ENCODE measurements at places on chromosomes 3 and 15. TPM values are rescaled to one million over a fixed set of nuclear protein-coding genes. Genes with fewer than 3 reads are reported as not detected.

The NPAP1 gene
- not detected for total RNA-seq

The ANKUB1 gene
- total RNA-seq, result not detected

The STAC gene
- total RNA-seq, result 17.5 TPM

The HCLS1 gene
- total RNA-seq, result 0.60 TPM

The SKOR1 gene
- total RNA-seq, result under 0.01 TPM

The NCBP2 gene
- 51.4 TPM for total RNA-seq

The CACNA2D3 gene
- total RNA-seq, result 0.59 TPM

The SERINC4 gene
- not detected for total RNA-seq

The KBTBD12 gene
- total RNA-seq, result not detected

The LINS1 gene
- total RNA-seq, result 4.2 TPM

The TRANK1 gene
- 24.7 TPM for total RNA-seq

The ECE2 gene
- total RNA-seq, result not detected

The TP63 gene
- not detected for total RNA-seq

The C3orf70 gene
- total RNA-seq, result not detected

The TOMM70 gene
- 18.8 TPM for total RNA-seq

The TIMP4 gene
- 3.4 TPM for total RNA-seq

The TRPC1 gene
- total RNA-seq, result 29.0 TPM

Data from smooth muscle cell of the coronary artery (primary cell).